NCI-H2029 treated with DMSO at 0.1 percent for 48 hours (cell line): ENCODE measurements at places on chromosomes 4 and X.

GRCh38 chrX:9535101-9535500 is 70.2 kb downstream of the TBL1X start:
- DNase-seq = no peak

DNA sequence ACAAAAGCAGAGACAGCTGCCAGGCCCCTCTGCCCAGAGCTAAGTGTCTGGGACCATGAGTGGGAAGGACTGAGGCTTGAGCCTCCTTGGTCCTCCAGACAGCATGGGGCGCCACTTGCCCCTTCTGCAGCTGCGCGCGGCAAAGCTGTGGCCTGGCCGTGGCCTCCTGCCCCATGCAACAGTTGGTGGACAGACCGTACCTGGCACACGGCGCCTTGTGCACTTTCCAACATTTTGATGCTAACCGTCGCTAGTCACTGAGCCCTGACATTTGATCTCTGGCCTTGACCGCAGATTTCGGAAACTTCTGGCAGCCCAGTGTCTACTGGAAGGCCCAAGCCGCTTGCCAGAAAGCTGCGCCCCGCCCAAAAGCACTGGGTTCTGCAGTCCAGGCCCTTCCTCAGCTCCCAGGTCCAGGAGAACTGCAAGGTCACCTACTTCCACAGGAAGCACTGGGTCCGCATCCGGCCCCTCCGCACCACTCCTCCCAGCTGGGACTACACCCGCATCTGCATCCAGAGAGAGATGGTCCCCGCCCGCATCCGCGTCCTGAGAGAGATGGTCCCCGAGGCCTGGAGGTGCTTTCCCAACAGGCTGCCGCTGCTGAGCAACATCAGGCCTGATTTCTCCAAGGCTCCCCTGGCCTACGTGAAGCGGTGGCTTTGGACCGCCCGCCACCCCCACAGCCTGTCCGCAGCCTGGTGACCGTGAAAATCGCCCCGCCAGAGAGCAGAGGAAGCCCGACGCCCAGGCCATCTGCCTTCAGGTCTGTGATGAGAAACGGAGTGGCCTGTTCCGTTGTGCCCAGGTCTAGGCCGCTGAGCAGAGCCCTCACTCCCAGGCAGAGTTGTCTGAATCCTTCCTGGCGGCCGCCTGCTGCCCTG is 35.3 kb upstream of the CA5B start:
- no peak for DNase-seq

DNA sequence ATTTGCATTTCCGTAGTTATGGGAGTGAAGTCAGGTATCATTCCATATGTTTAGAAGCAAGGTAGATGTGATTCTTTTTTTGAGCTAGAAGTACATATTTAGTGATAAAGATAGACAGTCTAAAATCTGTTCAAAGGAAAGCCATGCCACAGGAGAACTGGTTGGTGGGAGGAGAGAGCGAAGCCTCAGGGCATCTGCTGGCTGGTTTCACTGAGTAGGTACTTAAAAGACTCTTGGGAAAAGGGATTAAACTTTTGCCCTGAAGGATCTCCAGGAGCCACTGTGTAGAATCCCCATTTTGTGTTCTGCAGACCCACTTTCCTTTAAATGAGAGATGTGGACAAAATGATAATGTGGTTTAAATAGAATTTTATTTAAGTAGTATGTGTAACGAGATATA is 89.6 kb downstream of the SHROOM2 start:
- DNase-seq = no peak

GRCh38 chrX:17668929-17669328 is 68.4 kb upstream of the SCML1 start:
- DNase-seq = no peak

DNA sequence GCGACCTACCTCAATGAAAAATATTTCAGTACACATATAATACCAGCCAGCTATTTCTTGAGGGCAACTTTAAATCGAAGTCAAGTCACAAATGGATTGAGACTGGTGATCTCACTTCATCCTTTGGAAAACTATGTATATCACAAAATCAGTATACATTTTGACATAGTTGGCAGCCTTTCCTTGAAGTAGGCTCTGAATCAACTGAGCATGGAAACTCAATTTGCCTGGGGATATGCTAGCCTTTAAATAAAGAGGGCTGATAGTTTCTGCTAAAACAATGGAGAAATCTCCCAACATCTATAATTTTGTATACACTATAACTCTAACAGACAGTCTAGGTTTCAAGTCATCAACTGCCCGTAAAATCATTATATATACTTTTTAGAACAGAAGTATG is 282.8 kb upstream of the TENM3 start:
- DNase-seq = no peak

DNA sequence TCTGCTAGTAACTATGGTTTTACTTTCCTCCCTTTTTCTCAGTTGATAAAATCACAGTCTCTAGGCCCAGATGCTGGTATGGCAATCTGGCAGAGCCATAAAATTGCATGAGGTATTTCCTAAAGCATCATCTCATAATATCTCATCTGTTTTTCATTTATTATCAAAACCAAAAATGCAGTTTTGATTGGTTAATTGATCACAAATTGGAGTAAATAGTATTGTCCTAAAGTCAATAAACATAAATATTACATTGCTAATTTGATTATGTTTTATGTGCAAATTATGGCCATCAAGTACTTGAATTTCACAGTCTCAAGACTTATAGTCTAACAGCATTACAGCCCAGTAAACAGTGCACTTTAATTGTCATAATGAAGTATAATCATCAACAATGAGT is 2365.6 kb downstream of the ARAP2 start:
- no peak for DNase-seq

- DNase-seq = no peak
Observed at GRCh38 chr4:156794863-156795262, 176.7 kb downstream of the PDGFC start.

DNA sequence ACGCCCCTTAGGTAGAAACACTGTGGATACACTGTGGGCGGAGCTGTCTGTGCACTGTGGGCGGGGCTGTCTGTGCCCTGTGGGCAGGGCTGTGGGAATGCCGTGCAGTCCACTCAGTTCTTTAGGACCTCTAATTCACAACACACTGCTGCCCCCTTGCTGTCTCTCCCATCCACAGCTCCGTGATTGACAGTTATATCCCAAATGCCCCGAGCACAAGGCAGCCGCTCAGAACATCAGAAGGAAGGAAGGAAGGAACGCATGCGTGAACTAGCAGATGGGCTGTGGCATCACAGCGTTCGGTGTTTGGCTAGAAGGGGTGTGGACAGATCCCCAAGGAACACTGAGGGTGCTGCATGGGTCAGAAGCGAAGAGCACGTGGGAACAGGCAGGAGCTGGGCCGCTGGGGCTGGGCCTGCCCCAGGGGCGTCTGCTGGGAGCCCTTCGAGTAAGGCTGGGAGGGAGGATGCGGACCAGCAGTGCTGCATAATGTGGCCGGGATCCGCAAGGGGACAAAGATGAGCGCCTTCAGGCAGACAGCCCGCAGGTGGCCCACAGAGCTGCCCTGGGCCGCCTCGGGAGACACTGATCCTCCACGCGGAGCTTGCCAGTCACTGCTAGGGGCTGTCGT is 29.8 kb downstream of the ACOX3 start:
- DNase-seq = no peak
